Heart right ventricle (tissue), 16 donors: ENCODE measurements at places on chromosomes 13 and 19.

GRCh38 chr19:5578097-5578846 is 10.5 kb upstream of the TINCR start:
- peak; percentile 69 for DNase-seq

DNA sequence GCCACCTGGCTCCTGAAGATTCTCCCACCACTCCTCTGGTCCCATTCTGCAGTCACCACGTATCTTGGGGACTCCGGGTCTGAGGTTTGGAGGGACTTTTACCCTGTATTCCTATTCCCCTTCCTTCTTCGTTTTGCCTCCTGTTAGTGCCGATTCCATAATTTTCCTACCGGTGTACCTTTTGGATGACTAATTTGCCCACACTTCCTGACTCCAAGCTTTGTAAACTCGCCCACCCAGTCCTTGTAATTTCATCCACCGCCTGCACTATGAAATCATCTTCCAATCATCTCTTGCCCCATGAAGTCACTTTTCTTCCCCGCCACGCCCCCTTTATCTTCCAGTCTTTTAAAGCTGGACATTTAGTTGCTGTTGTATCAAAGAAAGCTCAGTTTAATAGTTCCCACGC is 572 bp downstream of the UCHL3 start:
- peak; percentile 13 for DNase-seq

- peak; percentile 87 for DNase-seq
Measured at GRCh38 chr19:46697204-46697960, 19.5 kb downstream of the PRKD2 start.

DNA sequence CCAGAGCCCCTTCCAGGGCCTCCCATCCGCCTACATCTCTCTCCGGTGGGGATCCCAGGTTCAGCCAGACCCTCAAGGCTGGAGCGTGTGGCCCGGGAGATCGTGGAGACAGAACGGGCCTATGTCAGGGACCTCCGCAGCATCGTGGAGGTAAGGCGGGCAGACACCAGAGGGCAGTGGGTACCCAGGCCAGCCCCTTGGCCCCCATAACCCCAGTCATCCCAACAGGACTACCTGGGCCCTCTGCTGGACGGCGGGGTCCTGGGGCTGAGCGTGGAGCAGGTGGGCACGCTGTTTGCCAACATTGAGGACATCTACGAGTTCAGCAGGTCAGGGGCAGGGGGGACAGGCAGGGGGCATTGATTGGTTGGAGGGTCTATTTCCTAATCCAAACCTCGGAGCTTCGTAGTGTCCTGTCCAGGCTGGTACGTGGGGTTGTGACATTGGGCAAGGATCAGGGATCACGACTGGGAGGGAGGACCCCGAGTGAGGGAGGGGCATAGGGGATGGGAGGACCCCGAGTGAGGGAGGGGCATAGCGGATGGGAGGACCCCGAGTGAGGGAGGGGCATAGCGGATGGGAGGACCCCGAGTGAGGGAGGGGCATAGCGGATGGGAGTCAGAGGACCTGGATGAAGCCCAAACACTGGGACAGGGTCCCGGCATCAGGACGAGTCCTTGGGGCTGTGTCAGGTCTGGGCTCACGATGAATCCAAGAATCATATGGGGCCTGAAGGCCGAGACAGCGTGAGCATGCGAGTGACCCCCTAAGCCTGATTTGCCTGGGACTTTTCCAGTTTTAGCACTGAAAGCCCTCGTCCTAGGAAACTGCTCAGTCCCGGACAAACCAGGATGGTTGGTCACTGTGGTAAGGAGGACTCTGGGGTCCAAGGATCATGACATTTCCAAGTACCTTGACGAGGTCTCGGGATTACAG is 2.9 kb downstream of the PLEKHG2 start:
- no peak for DNase-seq

DNA sequence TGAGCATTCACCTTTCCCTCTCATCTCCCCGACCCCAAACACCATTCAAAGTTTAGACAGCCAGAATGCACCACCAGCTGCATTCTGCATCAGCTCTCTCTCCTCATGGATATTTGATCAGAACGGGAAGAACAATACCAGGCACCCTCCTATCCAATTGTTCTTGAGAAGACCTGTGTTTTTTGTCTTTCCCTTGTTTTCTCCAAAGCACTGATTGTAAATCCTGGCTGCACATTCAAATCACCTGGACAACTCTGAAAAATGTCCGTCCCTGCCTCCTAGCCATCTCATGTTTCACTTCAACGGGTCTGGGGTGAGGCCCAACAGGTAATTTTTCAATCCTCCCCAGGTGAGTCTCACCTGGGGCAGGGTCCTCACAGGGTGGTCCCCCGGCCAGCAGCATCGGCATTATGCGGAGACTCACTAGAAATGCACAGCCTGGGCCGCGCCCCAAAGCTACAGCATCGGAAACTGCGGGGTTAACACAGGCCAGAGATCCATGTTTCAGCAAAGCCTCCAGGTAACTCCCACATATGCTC is 5.5 kb downstream of the IRS2 start:
- no peak for DNase-seq

DNA sequence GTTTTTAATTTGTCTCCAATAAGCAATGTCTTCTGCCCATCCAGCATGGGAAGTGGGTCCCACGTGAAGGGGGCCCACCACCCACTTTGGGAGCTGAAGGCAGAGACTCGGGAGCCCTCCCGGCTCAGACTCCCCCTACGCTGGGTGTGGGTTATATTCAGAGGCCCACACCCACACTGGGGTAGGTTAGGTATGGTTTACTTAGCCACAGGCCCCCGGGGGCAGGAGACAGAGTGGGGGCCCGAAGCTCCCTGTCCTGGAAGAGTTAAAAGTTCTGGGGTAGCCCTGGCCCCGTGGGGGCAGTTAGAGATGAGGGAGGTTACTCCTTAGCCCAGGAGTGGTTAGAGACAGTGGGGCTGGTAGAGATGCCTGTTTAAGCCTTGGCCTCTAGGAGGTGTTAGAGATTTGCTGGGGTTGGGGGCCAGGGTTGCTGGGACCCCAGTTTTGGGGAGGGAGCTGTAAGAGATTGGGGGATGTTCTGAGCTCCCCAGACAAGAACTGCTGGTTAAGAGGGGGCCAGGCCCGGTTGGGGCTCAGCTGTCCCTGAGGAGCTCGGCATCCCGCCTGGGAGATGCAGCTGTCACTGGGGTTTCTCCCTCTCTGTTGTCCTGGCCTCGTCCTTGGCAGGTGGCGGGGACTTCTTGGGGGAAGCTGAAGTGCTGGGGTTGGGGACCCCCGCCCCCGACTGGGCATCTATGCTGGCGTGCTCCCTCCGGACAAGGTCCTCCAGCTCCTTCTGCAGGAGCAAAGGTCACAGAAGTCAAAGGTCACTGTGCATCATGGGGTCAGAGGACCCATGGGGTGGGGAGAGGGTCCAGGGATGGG is 712 bp upstream of the RINL start:
- no peak for DNase-seq

DNA sequence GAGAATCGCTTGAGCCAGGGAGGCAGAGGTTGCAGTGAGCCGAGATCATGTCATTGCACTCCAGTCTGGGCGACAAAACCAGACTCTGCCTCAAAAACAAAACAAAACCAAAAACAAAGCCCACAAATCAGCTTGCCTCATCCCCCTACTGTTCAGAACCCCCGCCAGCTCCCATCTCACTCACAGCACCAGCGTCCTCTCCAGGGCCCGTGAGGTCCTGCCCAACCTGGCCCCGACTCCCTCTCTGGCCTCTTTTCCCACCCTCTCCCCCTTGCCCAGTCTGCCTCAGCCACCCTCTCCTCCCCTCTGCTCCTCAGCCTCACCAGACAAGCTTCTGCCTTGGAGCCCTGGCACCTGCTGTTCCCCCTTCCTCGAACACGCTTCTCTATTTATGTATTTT is 3.8 kb downstream of the SLC8A2 start:
- no peak for DNase-seq

DNA sequence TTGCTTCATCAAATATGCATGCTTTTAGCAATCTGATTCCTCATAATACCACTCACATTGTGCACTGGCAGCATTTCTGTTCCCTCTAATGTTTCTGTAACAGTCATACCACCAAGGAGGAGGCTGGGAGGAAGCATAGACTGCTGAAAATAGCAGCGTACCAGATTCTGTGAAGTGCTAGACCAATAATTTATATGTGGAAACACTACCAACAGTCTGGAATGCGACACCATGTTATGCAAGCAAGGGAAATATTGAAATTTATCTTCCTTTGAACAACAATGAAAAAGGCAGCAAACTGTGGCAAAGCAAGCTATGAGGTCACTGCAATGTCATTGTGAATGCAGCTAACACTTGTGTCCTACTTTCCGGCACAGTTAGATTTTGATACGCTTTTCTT is 1388.0 kb downstream of the EFNB2 start:
- DNase-seq = no peak

GRCh38 chr13:80477661-80478443 is 136.9 kb upstream of the SPRY2 start:
- no peak for DNase-seq

- no peak for DNase-seq
Measured at GRCh38 chr13:88602786-88603777, 931.9 kb downstream of the SLITRK5 start.

DNA sequence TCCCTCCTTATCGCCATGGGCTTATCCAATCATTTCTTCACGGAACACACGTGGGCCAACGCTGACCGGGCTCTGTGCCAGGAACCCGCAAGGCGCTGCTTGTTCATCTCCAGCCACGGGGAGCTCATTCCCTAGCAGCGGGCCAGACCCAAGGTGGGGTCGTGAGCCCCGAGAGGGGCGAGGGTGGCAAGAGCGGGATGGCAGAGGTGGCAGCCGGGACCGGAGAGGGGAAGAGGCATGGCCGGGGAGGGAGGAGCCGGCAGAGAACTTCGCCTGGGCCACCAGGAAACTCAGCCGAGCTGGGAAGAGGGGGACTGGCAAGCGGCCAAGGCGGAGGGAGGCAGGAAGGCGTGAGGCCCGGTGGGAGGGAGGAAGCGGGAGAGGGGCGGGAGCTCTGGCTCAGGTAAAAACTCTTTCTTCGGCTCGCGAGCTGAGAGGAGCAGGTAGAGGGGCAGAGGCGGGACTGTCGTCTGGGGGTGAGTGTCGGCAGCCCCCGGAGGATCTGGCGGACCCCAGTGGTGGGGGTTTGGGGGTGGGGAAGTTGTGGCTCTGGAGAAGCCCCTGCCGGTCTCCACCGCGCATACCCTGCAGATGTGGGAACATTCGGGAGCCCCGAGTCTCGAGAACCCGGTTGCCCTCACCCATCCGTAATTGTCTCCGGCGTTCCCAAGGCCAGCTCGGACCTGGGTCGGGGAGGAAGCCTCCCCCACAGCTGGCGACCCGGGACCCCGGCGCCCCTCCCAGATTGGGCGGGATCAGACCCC is at the start of gene B3GNT3:
Gene B3GNT3 (plus strand): TSS at position 408 of the 764 bp plus-strand sequence. CDS start 12,670 bp downstream, outside the sequence.
- DNase-seq = peak; percentile 34

DNA sequence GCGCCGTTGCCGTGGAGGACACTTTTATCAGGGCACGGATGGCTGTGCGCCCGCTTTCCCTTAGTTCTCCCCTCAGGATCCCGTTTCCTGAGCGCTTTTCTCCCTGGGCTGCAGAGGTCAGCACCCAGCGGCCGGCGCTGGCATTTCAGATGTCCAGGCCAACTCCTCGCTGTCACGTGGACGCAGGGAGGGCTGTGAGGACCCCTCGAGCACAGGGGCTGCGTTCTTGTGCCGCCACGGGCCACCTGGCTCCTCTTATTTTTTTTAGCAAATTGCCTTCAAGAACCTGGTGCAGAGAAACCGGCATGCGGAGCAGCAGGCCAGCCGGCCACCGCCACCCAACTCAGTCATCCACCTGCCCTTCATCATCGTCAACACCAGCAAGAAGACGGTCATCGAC is 22.3 kb downstream of the ATP4B start:
- DNase-seq = no peak

- DNase-seq = peak; percentile 80
Measured at GRCh38 chr19:16771618-16772017, 52.0 kb downstream of the NWD1 start.

GRCh38 chr19:37932985-37933936 is 26.3 kb downstream of the SIPA1L3 start:
- no peak for DNase-seq

DNA sequence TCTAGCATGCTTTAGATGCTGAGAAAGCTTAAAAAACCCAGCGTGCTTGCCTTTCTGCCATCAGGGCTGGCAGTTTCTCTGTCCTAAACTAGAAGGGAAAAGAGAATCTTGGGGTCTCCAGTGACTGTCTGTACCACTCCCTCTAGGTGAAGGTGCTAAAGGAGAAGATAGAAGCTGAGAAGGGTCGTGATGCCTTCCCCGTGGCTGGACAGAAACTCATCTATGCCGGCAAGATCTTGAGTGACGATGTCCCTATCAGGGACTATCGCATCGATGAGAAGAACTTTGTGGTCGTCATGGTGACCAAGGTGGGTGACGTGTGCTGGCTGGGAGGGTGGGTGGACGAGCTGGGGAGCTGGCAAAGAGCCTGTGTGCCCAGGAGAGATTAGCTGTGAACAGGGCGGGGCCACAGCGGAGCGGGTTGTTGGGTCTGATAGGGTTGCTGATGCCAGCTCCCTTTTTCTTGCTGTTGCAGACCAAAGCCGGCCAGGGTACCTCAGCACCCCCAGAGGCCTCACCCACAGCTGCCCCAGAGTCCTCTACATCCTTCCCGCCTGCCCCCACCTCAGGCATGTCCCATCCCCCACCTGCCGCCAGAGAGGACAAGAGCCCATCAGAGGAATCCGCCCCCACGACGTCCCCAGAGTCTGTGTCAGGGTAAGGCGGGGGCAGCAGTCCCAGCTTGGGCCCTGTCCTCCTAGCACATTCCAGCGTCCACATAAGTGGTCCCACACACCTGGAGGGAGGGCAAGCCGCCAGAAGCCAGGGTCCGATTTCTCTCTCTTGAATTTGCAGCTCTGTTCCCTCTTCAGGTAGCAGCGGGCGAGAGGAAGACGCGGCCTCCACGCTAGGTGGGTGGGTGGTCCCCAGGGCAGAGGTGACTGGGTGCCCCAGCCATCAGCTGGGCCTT is 2.3 kb downstream of the RAD23A start:
- DNase-seq = no peak

GRCh38 chr13:49305792-49306425 is 58.2 kb downstream of the CDADC1 start:
- DNase-seq = no peak

DNA sequence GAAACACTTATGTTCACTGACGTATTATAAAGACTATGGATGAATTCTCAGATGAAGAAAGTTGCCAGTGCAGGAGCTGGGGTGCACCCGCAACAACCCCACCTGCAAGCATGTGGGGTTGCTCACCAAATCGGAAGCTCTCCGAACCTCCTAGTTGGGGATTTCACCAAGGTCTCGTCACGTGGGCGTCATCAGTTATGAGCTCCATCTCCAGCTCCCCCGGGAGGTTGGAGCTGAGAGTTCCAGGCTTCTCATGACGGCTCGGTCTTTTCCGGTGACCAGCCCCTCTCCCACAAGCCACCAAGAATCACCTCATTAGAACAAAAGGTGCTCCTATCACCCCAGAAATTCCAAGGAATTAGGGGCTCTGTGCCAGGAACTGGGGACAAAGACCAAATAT is 46.1 kb upstream of the TUBGCP3 start:
- DNase-seq = no peak

DNA sequence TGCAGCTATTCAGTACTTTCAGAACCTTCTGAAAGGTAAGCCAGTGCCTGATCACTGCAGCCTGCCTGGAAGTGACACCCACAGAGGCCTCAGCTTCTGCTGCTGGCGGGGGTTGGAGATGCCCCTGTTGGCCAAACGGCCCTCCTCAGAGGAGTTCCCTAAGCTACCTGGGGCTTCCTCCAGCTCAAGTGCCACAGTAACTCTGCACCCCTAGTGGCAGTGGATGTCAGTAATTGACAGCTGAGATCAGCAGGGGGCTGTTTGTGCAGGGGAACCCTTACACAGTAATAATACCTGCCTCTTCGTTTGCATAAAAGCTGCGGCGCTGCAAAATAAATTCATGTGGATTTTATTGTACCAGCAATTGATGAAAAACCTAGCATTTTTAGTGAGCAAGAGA is 28.9 kb downstream of the TDRD12 start:
- no peak for DNase-seq

GRCh38 chr13:37290716-37291505 is 185.4 kb upstream of the CSNK1A1L start:
- DNase-seq = no peak

- DNase-seq = peak; percentile 64
Measured at GRCh38 chr13:41547251-41548000, 90.1 kb downstream of the RGCC start.
